ENCODE measurements at places on chromosomes 3 and 15.

DNA sequence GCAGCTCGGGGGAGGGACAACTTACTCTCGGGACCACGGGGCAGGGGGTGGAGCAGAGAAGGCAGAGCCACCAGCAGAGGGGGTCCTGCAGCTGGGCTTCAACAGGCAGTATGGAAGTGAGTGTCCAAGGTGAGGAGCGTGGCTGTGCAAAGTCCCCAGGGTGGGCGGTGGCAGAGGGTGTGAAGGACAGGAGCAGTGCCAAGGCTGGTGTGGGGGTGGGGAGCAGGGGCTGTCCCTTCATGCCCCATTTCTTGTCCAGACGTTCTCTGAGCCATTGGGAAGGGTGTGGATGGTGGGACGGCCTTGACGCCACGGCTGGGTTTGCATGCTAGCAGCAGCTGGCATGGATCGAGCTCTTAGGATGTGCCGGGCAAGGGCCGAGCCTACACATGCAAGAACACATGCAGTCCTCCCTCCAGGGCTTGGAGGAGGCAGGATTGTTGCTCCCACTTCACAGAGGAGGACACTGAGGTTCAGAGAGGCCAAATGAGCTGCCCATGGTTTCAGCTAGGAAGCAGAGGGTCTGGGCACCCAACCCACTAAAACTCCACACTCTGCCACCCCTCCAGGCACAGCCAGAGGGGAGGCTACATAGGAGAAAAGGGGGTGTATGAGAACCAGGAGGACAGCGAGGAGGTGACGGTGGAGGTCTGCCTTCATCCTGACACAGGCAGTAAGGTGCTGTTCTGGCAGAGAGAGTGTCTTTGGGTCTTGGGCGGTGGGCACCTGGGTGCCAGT, 93.6 kb downstream of the TBC1D2B start:
- no peak for DNase-seq

GRCh38 chr15:50051811-50052419, 67.1 kb downstream of the ATP8B4 start:
- no peak for DNase-seq

DNA sequence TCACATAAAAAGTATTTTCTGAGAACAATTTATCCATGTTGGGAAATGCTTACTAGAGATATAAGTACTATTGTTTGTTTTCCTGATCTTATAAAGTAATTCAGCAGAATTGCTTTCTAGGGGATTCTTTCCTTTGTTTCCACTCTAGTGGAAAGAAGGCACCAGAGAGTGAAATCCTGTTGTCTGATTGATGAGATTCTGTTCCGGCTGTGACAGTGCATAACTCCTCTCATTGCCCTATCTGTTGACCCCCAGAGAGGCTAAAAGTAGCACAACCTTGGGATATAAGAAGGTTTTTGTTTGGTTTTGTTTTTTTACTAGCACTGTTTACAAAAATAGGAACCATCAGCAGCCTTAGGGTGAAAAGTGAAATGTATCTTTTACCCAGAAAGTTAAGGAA, 114.1 kb downstream of the ALCAM start:
- DNase-seq: no peak

- no peak for DNase-seq
Measured at GRCh38 chr15:58515807-58516206, 84.0 kb downstream of the LIPC start.

- no peak for DNase-seq
Measured at GRCh38 chr3:30583973-30584372, 22.4 kb upstream of the TGFBR2 start.

GRCh38 chr15:69855258-69856000, 242.3 kb downstream of the TLE3 start:
- no peak for DNase-seq

GRCh38 chr3:13440204-13440817, 20.2 kb upstream of the NUP210 start:
- DNase-seq: no peak

DNA sequence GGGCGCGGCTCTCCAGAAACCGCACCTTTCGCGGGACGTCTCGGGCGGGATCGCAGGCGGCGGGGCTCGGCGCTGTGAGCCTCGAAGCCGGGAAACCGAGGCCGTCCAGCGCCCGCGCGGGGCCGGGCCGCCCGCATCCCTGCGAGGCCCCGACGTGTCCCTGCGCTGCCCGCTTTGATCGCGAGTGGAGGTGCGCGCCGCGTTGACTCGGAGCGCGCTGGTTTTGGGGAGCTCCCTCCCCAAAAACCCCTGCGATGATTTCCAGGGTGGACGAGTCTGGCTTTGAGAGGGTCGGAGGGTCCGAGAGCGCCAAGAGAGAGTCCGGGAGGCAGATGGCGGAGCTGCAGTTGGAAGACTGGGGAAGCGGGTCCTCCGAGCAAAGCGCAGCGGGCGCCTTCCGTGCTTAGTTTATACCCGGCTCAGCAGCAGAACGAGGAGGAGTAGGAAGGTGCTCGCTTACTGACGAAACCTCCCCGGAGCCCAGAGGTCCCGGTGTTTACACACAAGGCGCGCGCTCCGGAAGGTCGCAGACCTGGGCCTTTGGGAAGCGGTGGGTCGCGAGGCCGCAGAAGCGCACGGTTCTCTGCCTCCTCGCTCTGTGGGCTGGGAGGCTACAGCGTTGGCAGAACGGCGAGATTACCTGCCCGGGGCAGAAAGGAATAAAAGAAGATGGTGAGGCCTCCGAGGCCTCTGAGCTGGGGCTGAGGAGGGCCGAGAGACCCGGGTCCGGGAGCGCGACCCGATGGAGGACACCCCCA, 687 bp downstream of the ALDH1A3 start:
- no peak for DNase-seq

DNA sequence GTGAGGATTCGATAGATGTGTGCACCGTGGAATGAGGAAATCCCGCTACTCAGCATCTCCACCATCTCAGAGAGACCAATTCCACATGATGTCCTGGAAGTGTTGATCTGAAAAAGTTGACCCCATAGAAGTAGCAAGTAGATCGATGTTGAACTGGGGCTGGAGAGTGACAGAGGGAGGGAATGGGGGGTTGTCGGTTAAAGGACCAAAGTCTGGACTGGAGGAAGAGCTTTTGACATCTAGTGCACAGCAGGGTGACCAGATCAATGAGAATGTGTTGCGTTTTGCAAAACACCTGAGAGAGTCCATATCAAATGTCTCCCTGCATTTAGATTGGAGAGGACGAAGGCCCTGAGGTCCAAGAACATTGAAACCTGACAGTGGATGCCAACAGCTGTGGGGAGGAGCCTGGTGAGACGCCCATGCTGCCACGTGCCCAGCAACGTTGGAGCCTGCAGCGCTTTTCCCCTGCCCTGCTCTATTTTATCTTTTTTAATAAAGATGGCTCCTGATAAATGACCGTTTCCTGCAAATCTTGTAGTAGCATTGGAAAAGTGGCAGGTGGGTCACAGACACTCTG, 30.1 kb upstream of the RPL32 start:
- DNase-seq: no peak

GRCh38 chr15:75042730-75043508, 19.5 kb downstream of the PPCDC start:
- DNase-seq: peak; percentile 67

DNA sequence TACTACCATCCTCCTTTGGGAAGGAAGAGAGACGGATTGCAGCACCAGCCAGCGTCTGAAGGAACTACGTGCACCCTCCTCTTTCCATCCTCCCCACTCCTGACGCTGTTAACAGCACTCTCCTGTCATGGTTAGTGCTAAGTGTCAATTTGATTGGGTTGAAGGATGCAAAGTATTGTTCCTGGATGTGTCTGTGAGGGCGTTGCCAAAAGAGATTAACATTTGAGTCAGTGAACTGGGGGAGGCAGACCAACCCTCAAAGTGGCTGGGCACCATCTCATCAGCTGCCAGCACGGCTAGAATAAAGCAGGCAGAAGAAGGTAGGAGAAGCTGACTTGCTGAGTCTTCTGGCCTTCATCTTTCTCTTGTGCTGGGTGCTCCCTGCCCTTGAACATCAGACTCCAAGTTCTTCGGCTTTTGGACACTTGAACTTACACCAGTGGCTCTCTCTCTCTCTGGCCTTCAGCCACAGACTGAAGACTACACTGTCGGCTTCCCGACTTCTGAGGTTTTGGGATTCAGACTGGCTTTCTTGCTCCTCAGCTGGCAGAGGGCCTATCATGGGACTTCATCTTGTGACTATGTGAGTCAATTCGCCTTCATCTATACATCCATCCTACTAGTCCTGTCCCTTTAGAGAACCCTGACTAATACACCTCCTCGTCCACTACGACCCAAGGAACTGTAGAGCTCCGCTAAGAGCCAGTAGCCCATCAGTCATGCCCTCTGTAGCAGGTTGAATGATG, 128.2 kb upstream of the HES1 start:
- DNase-seq: no peak

DNA sequence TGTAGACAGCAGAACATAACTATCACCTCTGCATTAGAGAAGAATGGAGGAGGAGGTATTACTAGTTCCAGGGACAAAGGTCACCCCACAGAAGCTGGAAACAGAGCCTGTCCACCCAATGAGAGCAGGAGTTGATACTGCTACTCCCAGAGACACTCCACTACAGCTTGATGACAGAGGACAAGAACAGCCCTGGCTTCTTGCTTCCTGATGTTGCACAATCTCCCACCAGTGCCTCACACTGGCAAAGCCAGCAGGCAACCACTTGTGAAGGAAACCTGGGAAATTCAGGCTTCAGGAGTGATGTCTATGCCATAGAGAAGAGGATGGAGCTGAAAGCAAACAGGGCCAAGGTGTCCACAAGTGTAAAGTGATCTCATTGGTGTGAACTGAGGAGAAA, 78.0 kb upstream of the POU1F1 start:
- DNase-seq: no peak

DNA sequence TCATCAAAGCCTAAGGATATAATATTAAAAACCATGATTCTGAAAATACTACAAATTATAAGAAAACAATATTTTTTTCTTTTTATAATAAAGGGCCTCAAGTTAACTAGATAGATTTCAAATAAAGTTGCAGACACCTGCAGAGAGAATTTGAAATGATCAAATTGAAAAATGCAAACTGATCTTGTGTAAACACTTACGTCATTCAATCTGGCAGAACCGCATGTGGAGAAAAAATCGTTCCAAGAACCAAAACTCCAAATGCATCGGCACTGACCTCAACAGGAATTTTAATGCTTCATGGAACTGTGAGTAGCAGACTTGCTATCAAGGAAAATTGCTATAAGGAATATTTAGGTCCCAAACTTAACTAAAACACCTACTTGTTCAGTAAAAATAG, 17.2 kb downstream of the CPA3 start:
- no peak for DNase-seq

- no peak for DNase-seq
Measured at GRCh38 chr3:150038830-150039229, 68.1 kb upstream of the PFN2 start.

DNA sequence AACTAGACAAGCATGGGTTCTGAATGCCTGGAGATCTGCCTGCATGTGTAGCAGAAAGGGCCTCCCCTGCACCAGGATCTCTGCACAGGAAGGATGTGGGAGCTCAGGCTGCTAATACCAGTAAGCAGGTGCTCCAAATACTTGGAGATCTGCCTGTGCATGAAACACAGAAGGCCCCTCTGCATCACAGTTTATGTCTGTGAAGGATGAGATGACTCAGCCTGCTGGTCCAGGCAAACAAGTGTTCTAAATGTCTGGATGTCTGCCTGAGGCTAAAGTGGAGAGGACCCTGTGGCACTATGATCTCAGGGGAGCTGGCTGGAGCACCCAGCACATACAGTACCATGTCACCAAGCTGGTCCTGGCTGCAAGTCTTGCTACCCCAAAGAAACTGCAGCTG, 678.8 kb downstream of the MCTP2 start:
- no peak for DNase-seq

DNA sequence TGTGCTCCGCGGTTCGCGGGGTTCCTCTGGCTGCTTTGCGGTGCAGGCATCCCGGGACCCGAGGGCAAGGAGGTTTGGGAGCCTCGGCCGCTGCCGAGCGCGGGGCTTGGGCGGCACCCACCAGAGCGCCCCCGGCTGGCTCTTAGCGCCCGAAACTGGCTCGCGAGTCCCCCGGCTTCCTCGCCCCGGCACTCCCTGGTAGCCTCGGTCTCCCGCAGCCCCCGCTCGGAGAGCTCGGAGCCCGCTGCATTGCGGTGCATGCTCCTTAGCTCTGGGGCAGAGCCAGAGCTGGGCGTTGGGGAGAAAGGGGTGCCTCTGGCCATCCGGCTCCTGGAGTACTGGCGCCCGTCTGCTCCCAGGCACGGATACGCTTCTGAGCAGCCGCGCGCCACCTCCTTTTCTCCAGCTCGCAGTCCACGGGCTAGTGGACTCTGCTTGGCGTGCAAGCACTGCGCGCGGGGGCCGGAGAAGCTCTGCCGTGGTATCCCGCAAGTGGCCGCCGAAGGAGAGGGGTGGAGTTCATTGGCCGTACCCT, 753 bp downstream of the EPHB1 start:
- DNase-seq: peak; percentile 31

DNA sequence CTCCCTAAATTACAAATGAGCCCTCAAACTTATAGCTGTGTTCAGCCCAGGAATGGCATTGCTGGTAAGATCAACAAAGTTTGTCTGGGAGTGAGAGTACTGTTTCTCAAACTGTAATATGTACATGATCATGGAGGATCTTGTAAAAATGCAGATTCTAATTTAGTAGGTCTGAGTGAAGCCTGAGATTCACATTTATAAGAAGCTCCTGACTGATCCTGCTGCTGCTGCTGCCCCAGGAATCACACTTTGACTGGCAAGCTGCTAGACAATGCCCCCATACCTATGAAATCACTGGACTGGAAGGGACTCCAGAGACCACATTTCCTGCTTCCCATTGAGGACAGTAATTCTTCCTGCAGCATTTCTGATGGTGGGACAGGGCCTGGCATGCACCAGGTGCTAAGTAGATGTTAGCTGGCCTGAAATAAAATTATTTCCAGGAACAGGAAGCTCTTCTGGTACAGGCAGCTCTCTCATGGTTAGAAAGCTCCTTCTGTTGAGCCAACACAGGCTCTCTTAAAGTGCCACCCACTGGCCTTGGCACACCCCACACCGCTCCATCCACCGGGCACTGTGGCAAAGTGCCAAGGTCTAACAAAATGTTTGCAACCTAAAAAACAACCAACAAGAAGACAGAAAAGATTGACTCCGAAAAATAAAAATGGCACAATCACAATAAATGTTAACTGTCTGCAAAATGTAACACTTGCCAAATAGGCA, 36.7 kb upstream of the ZNF710 start:
- DNase-seq: no peak

- DNase-seq: no peak
Measured at GRCh38 chr3:173743516-173743915, 346.0 kb downstream of the NLGN1 start.

DNA sequence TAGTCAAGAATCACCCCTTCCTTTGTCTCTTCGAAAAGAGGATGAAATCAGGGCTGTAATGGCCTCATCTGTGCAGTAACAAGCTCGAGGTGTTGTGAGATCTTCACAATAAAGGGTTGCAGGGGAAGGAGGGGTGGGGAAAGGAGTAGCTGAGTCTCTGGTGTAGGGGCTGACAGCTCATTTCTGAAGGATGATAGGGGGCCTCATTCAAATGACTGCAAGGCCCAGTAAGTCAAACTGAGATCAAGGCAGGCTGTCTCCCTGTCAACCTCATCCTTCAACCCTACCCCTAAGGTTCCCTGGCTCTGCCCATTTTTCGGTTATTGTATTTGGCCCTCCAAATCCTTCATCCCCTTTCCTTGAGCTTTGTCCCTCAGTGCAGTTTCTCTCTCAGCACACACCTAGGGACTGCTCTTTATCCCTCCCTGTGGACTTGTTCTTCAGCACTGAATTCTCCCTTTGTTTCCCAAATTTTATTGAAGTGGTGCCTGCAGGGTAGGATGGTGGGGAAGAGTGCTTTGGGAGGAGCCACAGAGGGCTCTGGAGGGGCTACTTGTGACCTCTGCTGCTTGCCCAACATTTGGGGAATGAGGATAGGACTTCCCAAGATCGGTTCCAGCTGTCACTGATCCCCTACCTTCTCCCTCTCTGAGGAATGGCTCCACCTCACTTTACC, 38.1 kb downstream of the ZNF589 start:
- DNase-seq: no peak
